Stimulated activated CD8-positive, alpha-beta memory T cell treated with anti-CD3 and anti-CD28 coated beads, Interleukin-7, amount 100 ng/mL, for 1 hour (primary cell): ENCODE measurements at places on chromosomes 7 and 10.

GRCh38 chr10:116668018-116668417 lies 47.3 kb downstream of the PNLIPRP2 start:
- no peak for DNase-seq

GRCh38 chr10:69352569-69353264 lies 64.0 kb downstream of the TACR2 start:
- DNase-seq, result no peak

DNA sequence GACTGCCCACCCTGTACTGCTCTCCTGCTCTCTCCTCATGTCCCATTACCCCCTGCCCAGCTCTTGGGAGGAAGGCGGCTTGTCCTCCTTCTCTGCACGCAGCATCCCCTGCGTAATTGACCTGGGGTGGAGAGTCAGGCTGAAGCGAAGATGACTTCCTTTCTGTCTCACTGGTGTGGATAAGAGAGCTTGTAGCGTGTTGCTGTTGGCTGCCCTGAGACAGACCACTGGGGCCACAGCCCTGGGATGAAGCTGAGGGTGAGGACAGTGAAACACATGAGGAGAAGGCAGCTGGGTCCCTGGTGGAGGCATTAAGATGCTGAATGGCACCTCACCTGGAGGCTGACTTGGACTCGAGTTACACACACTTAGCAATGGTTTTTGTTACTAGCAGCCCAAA lies 310.3 kb upstream of the ZNF32 start:
- no peak for DNase-seq

DNA sequence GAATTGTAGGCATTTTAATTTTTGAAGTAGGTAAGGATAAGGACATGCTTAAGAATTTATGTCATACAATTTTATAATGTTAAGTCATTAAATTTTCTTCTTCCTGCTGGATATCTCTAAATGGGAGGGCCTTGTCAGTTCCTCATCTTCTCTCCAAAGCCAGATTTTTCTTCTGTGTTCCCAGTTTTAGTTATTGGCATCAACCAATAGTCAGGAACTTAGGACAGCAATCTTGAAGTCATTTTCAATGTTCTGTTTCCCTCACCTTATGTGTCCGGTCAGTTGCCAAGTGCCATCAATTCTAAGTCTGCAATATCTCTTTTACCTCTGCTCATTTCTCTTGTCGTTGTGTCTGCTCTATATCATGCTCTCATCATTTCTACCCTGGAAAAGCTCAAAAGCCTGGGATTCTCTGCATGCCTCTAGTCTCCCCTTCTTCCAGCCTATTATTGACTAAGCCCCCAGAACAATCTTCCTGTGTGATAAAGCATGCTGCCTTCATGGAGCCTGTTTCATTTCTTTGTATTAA lies 145.2 kb downstream of the PPP1R9A start:
- no peak for DNase-seq

GRCh38 chr10:100072514-100072913 lies 9.2 kb downstream of the CPN1 start:
- DNase-seq, result no peak

DNA sequence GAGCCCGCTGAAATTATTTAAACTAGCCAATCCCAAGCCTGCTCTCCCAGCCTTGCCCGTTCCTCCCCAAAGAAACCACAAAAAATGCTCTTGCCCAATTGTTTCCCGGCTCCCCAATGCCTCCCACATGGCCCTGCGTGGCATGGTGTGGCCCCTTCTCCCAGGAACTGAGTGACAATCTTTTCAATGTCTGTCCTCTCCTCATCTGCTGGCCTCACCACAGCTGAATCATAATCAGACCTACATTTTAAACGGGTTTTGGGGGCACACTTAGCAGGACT lies 201.5 kb downstream of the PRPF18 start:
- no peak for DNase-seq

GRCh38 chr10:84270708-84271107 lies 25.9 kb downstream of the RGR start:
- DNase-seq, result no peak

DNA sequence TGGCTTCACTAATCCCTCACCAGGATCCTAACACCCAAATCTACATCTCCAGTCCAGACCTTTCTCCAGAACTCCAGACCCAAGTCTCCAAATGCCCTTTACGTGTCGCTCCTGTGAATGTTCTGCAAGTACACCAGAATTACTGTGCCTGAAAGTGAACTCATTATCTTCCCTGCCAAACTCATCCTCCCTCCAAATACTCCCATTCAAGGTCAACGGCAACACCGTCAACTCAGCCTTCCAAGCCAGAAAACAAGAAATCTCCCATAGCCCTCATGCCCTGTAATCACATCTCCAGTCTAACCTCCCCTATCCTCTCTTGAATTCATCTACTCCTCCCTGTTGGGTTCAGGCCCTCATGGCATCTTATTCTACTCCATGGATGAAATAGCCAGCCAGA lies 12.3 kb downstream of the CREB3L2 start:
- no peak for DNase-seq

DNA sequence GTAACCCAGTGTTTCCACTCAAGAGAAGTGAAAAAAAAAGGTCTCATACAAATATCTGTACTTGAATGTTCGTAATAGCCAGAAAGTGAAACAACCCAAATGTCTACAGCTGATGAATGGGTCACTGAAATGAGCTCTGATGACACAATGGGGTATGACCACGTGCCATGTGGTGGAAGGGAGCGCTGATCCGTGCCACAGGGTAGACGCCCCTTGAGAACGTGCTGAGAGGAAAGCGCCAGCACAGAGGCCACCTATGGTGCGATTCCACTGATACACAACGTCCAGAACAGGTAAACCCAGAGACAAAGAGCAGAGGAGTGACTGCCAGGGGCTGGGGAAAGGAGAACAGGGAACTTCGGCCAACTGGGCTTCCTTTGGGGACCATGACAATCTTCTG lies 50.3 kb downstream of the MAD1L1 start:
- no peak for DNase-seq

DNA sequence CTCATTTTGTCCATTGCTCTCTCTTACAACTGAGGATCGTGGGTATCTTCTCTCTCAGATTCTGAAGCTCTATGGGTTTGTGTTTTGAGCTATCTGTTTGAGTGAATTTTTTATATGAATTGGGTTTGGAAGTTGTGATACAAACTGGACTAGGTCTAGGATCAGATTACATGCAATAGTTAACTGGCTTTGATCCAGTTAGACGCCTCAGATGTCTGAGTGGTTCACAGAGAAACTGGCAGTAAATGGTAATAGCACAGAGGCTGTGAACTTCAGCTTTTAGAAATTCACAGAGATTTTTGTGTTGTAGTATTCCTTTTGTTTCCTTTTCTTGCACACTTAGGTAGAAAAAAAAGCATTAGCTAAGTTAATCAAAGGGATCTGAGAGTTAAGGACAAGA lies 12.7 kb upstream of the DNMBP start:
- no peak for DNase-seq

GRCh38 chr10:22454634-22455033 lies 109.3 kb downstream of the SPAG6 start:
- no peak for DNase-seq
